ENCODE measurements at places on chromosomes 4 and X.

DNA sequence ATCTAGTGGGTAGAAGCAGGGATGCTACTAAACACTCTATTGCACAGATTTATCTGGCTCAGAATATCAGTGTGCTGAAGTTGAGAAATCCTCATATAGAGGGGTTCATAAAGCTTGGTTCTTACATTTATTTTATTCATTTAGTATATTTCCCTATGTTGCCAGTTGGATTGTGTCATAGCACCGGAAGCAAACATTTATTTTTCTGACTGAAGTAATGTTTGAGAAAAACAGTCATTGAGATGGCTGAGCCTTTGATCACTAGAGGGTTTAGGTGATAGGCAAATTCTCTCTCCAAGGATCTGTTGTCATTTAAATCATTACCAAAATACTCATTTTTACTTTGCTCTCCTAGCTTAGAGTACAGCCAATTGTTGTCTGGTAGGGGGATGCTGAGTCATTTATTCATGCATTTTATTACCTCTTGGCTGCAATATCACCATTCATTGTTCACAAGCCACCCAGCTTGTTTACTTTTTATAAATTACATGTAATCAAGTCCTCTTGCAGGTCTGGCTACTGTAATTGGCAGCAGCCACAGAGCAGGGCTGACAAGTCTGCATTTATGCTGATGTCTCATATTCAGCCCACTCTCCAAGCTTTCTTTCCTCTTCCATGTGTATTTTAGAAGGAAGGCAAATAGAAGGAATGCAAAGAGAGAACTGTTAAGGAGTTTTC is 15.2 kb downstream of the GAB1 start:
- DNase-seq, result no peak

DNA sequence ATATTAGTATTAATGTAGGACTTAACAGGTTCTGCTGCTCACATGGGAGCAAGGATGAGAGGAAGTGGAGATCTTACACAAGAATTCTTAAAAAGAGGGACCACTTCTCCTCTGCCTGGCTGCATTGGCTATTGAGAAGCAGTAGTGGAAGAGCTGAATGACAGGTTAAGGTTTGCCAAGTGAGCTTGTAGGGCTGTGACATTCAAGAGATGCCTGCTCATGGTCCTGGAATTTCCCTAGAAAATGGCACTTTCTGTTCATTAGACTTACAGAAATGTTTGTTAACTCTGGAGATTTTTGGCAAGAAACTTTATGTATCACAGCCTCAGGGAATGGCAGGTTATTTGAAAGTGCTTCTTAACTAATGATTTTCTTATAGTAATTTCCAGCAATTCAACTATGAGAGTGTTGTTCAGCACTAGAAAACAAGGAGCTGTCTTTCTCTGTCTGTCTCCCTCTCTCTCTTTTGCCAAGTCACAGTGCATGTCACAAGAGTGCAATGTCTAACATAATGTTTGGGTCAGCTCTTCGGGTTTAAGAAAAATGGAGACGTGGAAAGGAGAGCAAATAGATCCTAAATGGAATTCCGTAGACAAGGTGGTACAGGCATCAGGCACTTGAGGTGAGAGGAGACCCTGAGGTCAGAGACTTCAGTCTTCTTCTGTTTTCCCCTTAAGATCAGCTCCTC is 8.3 kb upstream of the NAP1L5 start:
- DNase-seq, result no peak

DNA sequence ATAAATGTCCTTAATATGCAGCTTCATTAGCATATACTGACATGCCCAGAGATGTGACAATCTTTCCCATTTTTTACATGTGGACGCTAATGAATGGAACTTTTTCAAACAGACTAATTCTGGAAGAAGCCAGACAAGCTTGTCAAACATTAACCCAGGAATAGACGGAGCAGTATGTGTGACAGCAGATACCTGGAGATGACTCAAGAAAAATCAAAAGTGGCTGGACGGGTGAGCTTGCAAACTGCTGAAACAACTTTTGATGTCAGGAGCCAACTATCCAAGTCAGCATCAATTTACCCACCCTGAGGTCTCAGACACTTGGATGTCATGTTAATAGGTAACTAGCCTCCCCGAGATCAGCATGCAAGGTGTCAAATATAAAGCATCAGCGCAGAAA is 183.0 kb downstream of the PACRGL start:
- no peak for DNase-seq

DNA sequence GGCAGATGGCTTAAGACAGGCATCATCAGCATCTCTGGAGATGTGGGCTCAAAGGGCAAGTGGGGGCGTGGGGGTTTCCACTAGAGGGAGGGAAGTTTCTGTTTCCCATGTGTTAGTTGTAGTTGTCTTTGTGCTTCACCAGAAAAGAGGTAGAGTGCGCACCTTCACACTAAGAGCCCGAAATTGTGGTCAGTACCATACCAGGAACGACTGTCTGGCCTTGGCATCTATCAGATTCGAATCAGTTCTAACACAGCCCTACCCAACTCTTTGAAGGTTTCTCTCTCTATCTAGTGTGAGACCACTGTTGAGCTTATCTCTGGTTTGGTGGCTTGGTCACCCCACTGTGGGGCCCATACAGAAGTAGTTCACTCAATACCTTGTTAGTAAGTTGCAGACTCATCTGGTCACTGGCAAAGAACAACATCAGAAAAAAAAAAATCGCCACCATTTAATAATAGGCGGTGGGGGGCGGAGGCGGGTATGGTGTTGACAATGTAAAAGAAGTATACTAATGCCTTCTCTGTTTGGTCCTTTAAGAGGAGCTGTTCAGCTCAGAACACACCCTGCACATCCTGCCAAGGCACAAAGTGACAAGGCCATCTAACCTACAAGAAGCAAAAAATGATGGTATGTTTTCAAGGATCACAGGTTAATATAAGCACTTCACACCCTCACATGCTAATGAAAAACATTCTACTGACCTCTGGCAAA is 71.1 kb downstream of the NYX start:
- no peak for DNase-seq

GRCh38 chr4:146495269-146495668 is 26.5 kb downstream of the SLC10A7 start:
- DNase-seq, result no peak

GRCh38 chrX:13780868-13781427 is 35.9 kb downstream of the GPM6B start:
- no peak for DNase-seq

- no peak for DNase-seq
Observed at GRCh38 chrX:155022585-155022984, at the start of gene F8. F8 (minus strand) TSS chrX:155022723; CDS start chrX:155022552, 171 bp downstream.

DNA sequence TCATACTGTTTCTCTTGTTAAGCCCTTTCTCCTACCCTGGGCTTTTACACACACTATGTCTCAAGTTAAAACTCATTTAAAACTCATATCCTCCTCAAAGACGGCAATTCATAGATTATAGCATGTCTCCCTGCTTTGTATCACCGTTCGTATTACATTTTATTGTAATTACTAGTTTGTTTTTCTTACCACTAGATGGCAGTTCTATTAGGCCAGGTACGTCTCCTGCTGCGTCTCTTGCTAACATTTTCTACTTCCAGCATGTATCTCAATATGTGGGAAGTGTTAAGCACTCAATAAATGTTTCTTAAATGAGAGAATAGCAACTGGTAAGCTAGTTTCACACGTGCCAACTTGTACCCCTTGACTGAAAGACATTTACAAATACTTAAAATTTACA is 450.3 kb upstream of the PCDH7 start:
- DNase-seq, result no peak

- DNase-seq, result no peak
Observed at GRCh38 chr4:142406499-142406835, 439.6 kb downstream of the INPP4B start.

DNA sequence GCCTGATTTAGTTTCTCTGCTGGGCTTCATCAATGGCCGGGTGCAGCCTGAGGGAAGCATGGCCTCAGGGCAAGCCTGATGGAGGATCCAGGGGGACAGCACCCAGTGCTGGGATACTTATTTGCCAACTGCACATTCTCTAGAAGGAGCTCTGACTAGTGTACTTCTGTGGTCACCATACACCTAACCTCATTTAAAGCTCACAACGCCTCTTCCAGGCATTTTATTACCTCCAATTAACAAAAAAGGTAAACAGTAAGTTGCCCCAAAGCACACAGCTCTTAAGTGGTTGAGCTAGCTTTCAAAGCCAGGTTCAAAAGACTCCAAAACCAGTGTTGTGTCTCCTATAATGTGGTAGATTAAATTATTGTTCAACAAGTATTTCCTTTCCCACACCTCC is 26.8 kb upstream of the ATXN3L start:
- DNase-seq, result no peak

- DNase-seq, result no peak
Observed at GRCh38 chr4:77959566-77960338, 97.1 kb downstream of the MRPL1 start.

DNA sequence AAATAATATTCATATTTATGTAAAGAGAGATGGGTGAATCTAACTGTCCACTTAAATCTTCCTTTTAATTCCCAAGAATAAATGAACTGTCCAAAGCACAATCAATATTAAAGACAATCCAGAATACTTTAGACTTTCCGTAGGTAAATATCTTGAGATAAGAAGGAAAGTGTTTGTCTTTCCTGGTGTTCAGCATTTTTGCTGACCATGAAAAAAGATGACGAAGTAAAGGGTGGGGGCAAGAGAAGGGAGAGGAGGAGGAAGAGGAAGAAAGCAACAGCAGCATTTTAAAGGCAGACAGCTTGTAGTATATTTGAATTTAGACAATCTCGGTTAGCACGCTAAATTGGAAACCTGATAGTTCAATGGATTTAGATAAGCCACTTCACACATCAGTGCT is 498.2 kb downstream of the KCNIP4 start:
- DNase-seq, result no peak

GRCh38 chr4:125760201-125760819 is 445.6 kb downstream of the FAT4 start:
- DNase-seq, result no peak

GRCh38 chr4:1285790-1286553 is 3.7 kb upstream of the MAEA start:
- DNase-seq, result no peak

DNA sequence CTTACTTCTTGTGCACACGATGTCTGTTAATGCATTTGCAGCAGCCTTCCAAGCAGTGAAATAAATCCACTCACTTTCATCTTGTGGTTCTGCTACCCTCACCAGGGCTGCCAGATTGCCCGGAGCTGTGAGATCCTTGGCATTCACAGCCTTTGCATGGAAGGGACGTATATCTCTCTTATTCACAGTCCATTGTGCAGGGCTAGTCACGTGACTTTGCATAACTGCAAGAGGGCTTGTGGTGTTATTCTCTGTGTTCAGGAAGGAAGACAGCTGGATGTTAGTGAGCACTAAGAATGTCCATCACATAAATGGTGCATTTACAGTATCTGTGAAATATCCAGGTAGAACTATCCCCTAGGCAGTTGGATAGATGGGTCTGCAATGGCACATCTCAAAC is 96.5 kb upstream of the BEND4 start:
- no peak for DNase-seq

DNA sequence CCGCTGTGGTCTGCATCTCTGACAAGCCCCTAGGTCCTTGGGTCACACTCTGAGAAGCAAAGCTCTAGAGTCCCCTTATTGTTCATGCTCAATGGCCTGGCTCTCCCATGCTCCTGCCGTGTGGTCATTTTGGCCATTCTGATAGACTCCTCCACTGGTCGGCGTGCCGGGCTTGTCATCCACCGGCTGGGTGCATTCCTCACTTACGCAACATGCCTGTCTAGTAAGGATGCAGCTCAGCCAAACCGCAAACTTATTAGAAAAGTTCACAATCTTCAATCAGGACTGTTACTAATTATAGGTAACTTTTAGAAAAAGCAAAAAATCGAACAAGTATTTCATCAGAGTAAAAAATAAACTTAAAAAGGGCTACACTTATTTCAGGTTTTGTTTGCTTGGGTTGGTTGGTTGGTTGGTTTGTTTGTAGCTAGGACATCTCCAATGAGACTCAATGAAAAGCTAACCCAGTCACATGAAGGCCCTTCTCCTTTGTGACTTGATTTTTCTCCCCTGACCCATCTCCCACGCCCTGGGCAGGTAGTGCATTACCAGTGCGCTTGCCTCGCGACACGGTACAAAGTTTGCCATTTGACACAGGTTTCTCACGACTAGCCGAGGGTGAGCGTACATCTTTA is 41.0 kb downstream of the IRF2 start:
- no peak for DNase-seq

DNA sequence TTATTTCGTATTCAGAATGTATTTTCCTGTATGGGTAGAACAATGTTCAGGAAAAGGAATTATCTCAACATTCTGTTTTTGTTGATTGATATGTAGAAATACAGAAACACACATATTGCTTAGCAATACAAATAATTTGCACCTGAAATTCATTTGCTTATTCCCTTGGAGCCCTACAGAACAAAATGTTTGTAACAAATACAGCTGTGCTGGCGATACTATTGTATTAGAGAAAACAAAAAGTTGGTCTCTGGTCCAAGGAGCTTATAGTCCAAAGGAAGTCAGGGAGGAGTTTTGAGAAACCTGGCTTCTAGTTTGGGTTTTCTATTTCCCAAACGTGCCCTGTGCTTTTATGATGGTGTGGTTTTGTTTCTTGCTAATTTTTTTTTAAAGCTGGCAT is 37.8 kb upstream of the CAPN6 start:
- no peak for DNase-seq

DNA sequence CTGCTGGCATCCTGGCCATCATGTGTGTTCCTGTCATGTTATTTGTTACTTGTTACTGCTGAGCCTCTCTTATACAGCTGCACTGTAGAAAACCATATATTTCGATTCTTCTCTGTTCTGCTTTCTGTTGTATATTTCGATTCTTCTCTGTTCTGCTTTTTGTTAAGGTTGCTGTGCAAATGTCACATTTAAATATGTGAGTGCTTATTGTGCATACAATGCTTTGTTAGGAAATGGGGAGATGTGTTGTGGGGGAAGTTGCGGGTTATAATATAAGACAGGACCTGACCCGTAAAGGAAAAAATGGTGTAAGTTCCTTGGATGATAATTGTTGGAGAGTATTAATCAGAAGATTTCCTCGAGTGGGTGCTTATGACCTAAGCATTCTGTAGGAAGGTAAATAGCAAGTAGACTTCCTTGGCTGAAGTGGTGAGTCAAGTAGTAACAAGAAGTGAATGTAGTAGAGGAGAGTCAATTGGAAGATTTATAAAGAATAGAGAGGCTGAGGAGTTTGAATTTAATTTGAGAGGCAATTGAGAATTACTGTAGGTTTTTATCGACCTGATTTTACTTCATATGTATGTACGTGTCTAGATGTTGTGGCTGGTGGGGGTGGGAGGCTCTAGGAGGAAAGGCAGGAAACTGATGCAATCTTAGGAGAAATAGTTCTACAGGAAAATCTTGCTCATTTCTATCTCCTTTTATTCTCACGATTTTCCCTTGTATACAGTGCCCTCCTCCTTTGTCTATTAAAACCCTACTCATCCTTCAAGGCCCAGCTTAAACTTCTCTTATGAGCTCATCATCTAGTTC is 8.5 kb downstream of the OGT start:
- DNase-seq, result no peak

DNA sequence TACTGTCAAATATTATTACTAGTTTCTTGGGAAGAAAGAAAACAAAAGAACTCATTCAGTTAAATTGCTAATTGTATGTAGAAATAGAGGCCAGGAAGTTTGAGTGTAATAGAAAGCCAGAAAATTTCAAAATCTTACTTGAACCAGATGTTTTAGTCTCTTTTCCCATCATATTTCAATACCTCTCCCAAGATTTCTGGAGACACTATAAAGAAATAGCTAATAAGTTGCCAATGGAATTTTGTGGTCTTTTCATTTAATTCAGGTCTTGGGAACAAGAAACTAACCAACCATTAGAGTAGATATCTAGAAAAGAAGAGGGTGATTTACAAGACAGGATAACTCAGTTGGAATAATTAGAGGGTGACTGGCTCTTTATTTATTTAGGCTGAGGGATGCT is 112.2 kb downstream of the AGTR2 start:
- DNase-seq, result no peak

- DNase-seq, result no peak
Observed at GRCh38 chr4:26289401-26289800, 31.4 kb upstream of the RBPJ start.
